ENCODE measurements at places on chromosomes 4 and X.

DNA sequence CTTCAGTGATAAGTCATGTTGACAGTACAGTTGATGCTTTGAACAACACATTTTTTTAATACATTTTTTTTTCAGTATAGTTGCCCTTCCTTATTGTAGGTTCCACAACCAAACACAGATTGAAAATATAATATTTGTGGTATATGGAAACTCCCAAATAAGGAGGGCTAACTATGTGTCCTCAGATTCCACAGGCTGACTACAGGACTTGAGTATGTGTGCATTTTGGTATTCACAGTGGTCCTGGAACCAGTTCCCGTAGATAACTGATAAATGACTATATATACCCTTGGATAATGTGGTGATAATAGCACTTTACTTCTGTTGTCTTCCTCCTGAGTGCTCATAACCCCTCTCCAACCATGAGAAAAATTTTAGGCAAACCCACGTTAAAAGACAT, 111.6 kb upstream of the NUDT6 start:
- no peak for DNase-seq

DNA sequence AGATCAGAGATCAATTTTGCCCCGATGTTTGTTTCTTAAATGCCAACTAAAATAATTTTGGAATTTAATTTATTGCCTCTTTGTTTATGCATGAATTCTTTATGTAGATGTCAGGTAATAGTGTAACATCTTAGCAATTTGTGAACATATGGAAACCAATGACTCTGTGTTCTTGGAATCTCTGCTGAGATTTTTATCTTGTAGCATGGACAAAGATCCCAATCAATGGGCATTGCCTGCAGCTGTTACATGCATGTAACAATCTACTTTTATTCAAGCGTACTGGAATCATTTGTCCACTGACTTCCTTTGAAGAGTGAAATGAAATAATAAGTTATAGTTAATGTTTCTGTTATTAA, 61.6 kb upstream of the ARSJ start:
- no peak for DNase-seq

DNA sequence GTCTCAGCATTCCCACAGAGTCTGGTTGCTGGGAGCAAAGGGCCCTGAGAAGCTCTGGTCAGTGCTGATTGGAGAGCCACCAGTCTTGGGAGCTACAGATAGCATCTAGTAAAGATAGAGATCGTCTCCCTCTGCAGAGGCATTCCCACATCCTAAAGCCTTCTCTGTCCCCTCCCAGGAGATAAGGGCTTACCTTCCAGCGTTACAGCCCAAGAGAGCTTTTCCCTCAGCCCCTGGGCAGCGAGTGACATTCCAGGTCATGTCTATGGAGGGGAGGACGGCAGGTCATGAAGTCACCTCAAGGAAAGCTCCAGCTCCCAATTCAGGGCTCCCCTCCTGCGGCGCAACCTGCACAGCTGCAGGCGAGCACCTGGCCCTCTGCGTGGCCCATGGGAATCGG, 29.9 kb downstream of the CLDN34 start:
- no peak for DNase-seq

DNA sequence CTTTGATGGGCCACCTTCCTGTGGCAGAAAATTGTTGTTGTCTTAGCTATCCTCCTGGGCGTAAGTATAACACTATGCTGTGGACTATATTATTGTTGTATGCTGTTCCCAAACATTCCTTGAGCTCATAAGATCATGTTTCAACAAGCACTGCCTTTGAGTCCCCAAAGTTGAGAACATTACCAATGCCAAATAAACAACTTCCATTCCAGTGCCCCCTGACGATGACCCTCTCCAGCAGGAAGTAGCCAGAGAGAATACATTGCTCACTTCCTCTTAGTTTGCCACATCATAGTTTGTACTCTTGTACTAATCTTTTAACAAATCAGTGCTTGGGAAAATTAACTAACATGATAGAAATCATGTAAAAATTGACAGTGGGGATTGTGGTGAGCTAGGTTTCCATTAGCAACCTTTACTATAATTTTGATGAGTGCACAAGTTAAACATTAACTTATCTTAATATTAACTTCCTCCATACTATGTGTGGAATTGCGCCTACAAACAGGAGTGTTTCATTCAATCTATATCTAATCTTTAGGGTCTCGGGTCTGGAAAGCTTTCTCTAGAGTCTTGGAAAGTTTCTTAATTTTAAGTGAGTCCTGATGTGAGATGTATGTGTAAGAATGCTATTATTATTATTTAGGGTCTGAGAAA, 20.3 kb upstream of the DHX15 start:
- DNase-seq, result no peak

DNA sequence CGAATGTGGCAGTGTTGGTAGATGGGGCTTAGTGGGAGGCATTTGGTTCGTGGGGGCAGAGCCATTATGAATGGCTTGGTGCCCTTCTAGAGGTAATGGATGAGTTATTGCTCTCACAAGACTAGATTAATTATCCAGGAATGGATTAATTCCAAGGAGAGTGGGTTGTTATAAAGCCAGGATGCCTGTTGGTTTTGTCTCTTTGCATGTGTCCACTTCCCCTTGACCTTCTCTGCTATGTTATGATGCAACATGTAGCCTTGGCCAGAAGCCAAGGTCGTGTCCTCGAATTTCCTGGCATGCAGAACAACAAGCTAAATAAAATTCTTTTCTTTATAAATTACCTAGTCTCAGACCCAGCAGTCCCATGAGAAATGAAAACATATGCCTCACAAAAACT, 111.2 kb upstream of the PLS3 start:
- no peak for DNase-seq

DNA sequence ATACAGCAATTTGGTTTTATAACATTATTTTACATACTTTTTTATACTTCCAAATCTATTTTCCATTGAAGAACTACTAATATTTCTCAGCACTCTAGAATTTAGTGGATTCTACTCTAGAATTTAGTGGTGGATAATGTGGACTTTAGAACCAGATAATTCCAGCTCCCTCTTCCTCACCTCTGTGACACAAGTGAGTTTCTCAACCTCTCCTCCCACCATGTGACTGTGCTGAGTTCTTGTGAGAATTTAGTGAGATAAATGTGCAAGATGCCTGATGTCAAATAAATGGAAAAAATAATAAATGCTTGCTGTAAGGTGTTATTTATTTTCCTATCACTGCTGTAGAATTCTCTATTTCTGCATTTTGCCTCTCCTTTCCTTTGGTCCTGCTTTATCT, 107.3 kb downstream of the CPEB2 start:
- DNase-seq, result no peak

- DNase-seq, result no peak
Measured at GRCh38 chr4:88804234-88804633, 106.6 kb upstream of the NAP1L5 start.

- no peak for DNase-seq
Measured at GRCh38 chr4:183288955-183289354, 31.1 kb downstream of the CLDN22 start.

DNA sequence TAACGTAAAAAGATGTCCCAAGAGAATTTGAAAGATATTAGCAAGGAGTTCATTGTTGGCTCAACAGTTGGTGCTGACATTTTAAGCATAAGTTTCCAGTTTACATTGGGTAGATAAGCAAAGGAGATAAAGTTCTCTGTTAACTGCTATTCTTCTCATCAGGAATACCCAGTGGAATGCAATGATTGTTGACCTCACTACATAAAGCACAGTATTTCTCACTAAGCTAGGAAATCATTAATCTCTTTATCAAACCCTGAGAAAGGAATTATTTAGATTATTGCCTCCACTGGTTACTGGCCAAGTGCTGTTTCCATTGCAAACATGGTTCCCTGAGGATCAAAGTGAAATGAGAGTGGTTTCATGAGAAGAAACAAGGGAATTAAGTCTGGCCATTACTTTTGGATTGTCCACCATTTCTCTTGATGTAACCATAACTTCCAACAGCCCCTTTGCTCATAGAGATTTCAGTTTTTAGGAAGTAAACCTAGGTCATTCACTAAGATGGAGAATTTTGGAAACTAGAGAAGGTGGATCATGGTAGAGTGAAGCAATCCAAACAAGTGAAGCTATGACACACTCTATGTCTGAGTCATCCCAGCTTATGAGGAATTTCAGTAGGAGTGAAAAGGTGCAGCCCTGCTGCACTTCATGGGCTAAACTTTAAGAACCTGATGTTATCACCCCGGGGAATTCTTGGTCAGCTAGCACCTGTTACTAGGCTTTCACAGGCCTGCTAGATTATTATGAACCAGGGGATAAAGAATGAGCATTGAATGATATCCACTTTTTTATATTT, 163.4 kb downstream of the AREG start:
- no peak for DNase-seq

Data from naive thymus-derived CD4-positive, alpha-beta T cell (primary cell).